ENCODE measurements at places on chromosomes 5 and 9. TPM values are rescaled to one million over a fixed set of nuclear protein-coding genes. Genes with fewer than 3 reads are reported as not detected.

DNA sequence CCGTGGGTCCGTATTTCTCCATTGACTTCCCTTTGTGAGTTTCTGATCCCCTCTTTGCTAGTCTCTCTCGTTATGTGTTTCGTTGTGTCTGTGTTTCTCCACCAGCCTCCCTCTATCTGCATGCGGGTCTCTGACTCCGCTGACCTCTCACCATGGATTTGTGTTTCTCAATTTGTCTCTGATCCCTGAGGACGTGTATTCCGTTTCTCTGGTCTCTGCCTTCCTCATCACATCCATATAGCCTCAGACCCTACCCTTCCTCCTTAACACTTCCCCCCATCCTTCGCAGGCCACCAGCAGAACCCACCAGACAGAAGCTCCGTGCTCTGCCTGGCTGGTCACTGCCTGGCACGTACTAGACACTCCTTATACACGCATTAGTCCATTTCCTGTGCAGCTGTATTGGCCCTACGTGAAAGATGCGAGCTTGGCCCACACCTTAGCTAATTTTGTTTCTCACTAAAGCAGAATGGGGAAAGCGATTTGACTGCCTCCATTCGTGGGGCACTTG is 631 bp downstream of the B4GALT7 start:
- DNase-seq: no peak

DNA sequence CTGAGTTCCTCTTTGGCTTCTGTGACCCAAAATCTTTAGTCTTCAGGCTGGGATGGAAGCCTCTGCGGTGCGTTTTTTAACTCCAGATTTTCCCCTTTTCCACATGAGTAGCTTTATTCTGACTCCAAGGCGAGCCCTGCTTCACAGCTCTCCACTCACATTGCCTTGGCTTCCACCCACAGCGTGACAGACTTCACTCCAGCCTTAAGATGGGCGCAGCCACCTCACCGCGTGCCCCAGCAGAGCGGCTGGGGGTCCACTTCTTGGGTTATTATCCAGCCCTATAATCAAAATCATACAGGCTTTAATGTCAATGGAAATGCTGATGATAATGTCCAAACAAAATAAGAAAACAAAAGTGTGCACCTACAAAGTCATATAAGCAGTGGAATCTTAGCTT is 1.2 kb downstream of the EXOC3 start:
- DNase-seq: no peak

DNA sequence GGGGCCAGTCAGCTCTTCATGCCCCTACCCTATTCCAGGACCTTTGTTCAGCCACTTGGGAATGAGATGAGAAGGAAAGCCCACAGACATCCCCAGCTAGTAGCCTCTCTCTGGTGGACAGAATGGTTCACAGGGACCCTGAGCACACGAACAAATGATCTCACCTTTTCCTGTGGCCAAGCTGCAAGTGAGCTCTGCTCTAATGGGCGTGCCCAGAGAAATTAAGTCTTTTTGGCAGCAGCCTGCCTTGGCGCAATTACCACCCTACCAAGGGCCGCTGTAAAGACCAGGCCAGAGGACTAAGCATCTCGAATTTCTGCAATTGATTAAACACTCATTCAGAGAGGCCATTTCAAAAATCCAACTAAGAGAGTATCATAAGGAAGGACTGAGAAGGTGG is 56.0 kb downstream of the WHRN start:
- no peak for DNase-seq

EDIL3 gene
- total RNA-seq: not detected

GRCh38 chr5:4366628-4367027 is 771.0 kb downstream of the IRX1 start:
- no peak for DNase-seq

PTGES gene
- total RNA-seq: 5.6 TPM

MSH3 gene
- total RNA-seq: 15.9 TPM

- no peak for DNase-seq
These were observed 13.2 kb upstream of the KIF12 start for GRCh38 chr9:114112325-114112724.

GRCh38 chr9:4335631-4336030 is 35.8 kb upstream of the GLIS3 start:
- DNase-seq: no peak

SLC36A3 gene
- total RNA-seq: not detected

GRCh38 chr9:136318776-136319241 is 8.5 kb upstream of the GPSM1 start:
- no peak for DNase-seq

DNA sequence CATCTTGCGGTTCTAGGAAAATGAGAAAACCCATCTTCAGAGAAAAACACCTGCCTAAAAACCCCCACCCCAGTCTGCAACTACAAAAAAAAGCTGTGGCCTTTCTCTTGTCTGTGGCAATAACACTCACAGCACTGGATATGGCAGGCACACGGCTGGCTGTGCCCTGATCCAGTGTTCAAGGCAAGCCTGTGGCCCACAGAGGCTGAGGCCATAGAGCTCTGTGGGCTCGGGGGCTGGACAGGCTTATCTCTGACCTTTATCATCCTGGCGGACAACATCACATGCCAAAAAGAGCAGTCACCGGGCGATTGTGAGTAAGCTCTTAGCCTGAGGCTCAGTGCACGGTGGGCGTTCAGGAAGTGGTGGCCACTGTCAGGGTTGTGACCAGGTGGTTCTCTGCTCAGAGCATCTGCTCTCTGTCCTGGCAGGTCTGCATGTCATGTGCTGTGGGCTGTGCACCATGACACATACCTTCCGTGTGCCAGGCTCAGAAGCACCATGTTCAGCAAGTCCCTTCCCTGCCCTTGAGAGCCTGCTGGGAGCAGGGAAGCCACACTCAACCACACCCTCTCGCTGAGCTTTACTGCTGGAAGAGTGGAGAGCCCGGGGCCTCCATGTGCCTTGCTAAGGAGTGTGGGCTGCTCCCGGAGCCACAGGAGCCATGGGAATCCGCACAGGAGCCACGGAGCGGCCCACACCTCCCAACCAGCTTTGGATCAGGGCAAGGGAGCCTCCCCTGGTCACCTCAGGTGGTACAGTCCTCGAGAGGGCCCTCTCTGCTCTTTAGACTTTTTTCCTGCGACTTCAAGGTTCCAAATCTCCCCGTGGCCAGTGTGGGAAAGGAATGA is 34.6 kb upstream of the WDR38 start:
- peak; percentile 92 for DNase-seq

- no peak for DNase-seq
These were observed 5.2 kb downstream of the EXOC3 start for GRCh38 chr5:448061-448765.

- no peak for DNase-seq
These were observed 140.6 kb upstream of the LIFR start for GRCh38 chr5:38697013-38697412.

GRCh38 chr9:90665072-90665471 is 22.4 kb upstream of the DIRAS2 start:
- no peak for DNase-seq

NKD2 gene
- 13.6 TPM for total RNA-seq

DNA sequence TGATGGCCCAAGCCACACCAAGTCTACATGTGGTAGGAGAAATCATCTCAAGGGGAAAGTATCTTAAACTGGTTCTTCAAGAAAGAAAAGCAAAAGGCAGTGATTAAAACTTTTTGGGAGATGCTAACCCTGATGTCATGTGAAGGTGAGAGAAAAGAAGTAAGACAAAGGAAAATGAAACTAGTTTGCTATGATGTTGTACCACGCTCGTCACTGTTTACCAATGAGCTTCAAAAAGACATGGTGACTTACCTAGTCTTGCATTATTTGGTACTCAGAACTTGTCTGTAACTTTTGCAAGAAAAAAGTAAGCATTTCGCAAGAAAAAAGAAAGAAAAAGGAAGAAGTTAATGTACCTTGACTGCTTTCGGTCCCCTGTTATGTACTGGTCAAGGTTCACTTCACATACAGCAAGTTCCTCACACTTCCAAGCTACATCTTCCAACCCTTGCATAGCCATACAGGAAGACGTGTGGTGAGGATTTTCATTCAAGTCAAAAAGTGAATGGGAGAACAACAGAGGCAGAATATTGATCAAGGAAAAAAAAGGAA is 739.3 kb downstream of the NR2F1-AS1 start:
- no peak for DNase-seq

DNA sequence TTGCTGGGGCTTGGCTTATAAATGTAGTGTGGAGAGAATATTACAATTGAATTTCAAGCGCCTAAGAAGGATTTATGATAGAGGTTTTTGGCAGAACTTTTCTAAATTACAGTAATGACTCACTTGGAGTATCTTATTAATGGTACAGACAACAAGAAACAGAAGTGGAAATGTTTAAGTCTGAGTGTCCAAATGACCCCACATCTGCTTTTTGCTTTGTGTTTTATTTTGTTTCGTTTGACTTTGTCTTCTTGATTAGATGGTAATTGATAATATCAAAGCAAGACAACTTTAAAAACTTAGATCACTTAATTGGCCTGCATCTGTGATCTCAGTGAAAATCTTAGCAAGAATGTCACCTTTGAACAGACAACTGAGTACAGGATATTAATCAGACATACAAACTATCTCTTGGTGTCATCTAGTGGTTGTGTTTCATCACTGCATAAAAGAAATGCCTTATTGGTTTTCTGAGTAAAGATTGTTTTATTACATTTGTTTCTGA is 577.4 kb downstream of the ISL1 start:
- no peak for DNase-seq

GRCh38 chr5:111266491-111266890 is 42.3 kb downstream of the CAMK4 start:
- DNase-seq: no peak

DNA sequence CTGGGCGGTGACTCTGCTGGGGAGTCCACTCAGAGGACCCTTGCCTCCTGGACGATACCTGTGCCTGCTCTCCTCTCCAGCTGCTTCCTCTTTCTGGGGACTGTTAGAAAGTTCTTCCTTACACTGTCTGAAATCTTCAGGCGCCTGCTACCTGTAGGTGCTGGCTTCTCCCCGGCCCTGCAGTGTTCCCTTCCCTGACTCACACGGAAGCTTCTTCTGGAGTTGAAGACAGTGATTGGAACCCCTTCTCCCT is 562 bp downstream of the GSN start:
- no peak for DNase-seq

GRCh38 chr5:1155191-1156032 is 43.5 kb upstream of the SLC12A7 start:
- no peak for DNase-seq

DNA sequence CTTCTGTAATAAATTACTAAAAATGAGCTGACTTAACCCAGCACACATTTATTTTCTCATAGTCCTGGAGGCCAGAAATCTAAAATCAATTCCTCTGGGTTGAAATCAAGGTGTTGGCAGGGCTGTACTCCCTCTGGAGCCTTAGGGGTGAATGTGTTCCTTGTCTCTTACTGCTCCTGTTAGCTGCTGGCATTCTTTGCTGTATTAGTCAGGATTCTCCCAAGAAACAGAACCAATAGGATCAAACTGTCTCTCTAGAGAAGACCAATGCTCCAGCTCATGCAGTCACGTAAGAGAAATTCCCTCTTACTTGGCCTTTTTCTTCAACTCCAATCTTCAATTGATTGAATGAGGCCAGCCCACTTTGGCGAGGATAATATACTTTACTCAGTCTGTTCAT is 15.3 kb upstream of the CD180 start:
- DNase-seq: no peak

GRCh38 chr9:14451949-14452348 is 138.0 kb upstream of the NFIB start:
- no peak for DNase-seq

- no peak for DNase-seq
These were observed 157.8 kb downstream of the RGS3 start for GRCh38 chr9:113621309-113621791.

GRCh38 chr5:25619273-25619672 is 974.5 kb upstream of the CDH10 start:
- DNase-seq: no peak

- DNase-seq: no peak
These were observed 463.5 kb upstream of the RGMB start for GRCh38 chr5:98309785-98310598.

FCN2 gene
- total RNA-seq: not detected

GRCh38 chr9:24073007-24073592 is 247.1 kb upstream of the ELAVL2 start:
- DNase-seq: no peak

- no peak for DNase-seq
These were observed 40.1 kb downstream of the ALG2 start for GRCh38 chr9:99181621-99182020.

NME5 gene
- not detected for total RNA-seq

GRCh38 chr9:137028263-137029057 is 423 bp upstream of the ABCA2 start:
- peak; percentile 82 for DNase-seq

SOWAHA gene
- 3.7 TPM for total RNA-seq

PDGFRB gene
- 5.9 TPM for total RNA-seq

DNA sequence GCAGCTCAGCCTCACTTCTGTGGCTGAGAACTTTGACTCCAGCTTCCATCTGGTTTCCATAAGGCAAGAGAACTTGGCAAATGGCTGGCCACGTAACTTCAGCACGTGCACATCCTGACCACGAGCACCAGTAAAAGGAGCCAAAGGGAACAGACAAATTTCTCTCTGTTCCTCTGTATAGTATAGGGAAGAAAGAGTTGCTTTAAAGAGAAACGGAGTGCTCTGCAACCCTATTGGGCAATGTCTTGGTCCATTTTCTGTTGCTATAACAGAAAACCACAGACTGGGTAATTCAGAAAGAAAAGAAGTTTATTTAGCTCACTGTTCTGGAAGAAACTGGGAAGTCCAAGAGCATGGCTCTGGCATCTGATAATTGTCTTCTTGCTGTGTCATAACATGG is 558.7 kb downstream of the ACTL7B start:
- no peak for DNase-seq

Data from Caco-2 (cell line).